ENCODE measurements at places on chromosomes 7 and 10.

DNA sequence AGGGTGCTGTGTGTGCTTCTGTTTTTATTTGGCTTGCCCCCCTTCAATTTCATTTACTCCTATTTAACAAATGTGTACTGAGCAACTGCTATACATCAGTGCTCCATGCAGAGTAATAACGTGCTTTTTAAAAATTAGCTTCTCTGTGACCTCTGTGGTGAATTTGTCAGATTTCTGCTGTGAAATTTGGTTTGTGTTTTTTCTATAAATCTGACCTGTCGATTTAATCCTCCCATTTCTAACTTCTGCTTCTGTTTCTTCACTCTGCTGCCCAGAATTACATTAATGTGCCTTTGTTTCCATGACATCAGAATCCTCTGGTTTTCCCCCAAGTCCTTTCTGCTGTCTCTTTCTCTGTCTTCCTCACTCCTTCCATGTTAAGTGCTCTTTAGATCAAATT is 123.8 kb upstream of the CACNA2D1 start:
- no peak for DNase-seq

- no peak for DNase-seq
Measured at GRCh38 chr7:2996141-2996540, 47.5 kb downstream of the CARD11 start.

DNA sequence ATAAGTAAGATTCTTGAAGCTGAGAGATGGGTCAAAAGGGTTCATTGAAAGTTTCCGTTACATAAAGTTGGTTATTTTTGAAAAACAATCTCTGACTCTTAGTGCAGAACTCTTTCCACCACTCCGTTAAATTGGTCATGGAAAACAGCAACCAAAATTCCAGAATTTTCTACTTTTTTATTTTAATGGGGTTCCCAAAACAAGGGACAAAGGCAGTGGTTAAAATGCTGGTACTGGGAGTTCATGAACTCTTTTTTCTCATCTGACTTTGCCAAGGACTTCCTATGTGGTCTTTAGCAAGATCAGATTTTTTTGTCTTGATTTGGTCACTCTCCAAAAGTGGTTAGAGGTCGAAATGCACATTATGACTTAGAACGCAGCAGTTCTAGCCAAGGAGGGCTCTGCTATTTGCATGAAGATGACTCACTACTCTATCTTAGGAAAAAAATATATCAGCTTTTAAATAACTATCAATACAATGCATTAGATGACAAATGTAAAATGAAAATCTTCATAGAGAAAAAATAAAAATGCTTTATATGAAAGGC is 145.7 kb downstream of the REEP3 start:
- no peak for DNase-seq

- no peak for DNase-seq
Measured at GRCh38 chr7:3091631-3092030, 48.0 kb upstream of the CARD11 start.

- DNase-seq, result no peak
Measured at GRCh38 chr10:94108200-94108599, 114.5 kb downstream of the PLCE1 start.

DNA sequence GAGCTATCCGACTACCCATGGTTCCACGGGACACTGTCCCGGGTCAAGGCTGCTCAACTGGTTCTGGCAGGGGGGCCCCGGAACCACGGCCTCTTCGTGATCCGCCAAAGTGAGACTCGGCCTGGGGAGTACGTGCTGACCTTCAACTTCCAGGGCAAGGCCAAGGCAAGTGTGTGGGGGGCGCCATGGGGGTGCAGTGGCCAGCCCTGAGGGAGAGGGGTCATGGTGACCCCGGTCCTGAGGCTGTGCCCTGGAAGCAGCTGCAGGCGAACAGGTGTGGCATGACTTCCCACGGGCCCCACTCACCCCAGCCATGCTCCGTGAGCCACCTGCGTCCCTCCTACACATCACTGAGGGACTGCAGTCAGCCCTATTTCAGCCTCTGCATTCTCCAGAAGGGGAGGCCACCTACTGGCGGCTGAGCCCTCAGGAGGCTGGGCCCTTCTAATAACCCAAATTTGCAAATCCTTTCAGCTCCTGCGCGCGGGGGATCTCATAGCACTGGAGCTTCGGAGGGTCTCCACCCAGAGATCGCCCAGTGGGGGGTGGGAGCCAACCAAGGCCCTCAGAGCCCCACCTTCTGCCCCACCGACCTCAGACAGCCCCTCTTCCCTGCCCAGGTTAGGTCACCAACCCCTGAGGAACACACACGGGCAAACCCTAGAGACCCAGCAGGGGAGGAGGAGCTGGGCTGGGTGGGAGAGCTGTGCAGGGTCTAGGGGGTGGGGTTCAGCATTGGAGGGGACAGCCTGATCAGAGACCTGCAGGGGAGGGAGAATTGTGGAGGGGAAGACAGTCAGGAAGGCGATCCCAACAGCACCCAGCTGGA is 30.8 kb downstream of the SH2B2 start:
- no peak for DNase-seq

GRCh38 chr10:663831-664251 is 25.6 kb downstream of the DIP2C start:
- no peak for DNase-seq

- DNase-seq, result no peak
Measured at GRCh38 chr10:17431871-17432311, 22.5 kb downstream of the ST8SIA6 start.

DNA sequence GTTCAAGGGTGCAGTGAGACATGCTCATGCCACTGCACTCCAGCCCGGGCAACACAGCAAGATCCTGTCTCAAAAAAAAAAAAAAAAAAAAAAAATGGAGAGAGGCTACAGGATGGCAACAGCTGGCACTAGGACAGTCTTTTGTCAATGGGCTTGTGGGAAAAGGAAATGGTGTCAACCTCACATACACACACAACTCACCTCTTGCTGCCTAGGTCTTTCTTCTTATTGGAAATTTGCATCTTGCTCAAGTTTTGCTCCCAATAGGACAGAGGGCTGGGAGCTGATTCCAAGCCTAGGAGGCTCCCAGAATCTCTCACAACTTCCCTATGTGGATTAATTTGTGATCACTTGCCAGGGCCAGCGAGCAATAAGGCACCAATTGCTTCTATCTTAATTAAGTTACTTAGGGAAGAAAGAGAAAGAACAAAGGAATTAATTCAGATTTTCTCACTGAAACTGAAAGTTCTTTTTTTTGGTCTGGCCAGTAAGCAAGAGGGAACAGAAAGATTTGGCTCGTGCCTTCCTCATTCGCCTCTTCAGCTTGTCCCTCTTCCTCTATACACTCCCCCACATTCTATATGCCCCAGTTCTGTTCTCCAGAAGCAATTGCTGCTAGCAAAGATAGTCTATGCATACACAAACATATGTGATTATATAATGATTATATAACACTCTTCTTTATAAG is 33.8 kb downstream of the MAP3K8 start:
- no peak for DNase-seq

DNA sequence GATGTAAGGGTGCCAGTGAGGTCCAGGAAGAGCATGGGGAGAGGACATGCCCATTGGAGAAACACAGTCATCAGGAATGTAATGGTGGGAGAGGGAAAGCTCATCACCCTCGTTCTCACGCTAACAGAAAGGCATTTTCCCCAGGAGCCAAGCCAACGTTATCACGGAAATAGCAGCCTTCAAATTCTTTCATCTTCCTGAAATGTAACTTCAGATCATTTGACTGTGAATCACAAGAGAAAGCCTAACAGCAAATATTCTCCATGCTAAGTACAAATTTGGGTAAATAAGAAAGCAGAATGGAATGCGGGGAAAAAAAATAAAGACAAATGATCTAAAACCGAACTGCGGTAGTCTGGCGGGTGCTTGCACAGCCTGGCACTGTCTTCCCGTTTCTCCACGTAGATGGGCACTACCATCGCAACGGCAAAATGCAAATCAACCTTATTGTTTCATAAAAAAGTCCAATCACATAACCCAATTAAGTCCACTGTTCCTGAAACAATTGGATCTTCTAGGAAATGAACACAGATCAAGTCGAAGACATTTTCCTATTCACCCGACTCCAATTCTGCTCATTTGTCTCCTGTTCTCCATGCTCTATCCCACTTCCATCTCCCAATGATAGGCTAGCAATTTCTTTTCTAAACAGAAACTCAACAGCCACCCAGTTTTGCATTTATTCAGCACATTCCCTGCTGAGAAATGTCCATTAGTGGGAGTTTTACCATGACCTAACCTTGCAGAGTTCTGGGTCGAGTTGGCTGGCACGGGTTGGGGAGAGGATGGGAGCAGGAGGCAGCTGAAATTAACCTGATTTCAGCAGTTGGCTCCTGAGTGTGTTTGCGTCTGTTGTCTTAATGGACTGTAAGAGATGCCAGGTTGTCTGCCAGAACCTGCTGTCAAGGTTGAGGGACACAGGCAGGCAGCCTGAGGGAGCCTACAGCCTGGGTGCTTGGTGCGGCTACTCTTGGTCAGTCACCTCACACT is 74.6 kb upstream of the FRMD4A start:
- no peak for DNase-seq

GRCh38 chr10:62264702-62265436 is 3.8 kb downstream of the RTKN2 start:
- no peak for DNase-seq

GRCh38 chr10:116974456-116975005 is 30.5 kb downstream of the SHTN1 start:
- DNase-seq, result no peak

GRCh38 chr10:76029782-76030181 is 598.4 kb downstream of the LRMDA start:
- no peak for DNase-seq

GRCh38 chr10:97939446-97939990 is 89.9 kb downstream of the GOLGA7B start:
- no peak for DNase-seq

- DNase-seq, result no peak
Measured at GRCh38 chr10:7672341-7673134, 5.8 kb upstream of the ITIH5 start.

- no peak for DNase-seq
Measured at GRCh38 chr10:36499693-36500092, 625.7 kb upstream of the ANKRD30A start.

- no peak for DNase-seq
Measured at GRCh38 chr7:129356176-129356575, 78.1 kb upstream of the STRIP2 start.
